NCI-H446 treated with DMSO at 0.1 percent for 48 hours (cell line): ENCODE measurements at places on chromosomes 3 and 15.

DNA sequence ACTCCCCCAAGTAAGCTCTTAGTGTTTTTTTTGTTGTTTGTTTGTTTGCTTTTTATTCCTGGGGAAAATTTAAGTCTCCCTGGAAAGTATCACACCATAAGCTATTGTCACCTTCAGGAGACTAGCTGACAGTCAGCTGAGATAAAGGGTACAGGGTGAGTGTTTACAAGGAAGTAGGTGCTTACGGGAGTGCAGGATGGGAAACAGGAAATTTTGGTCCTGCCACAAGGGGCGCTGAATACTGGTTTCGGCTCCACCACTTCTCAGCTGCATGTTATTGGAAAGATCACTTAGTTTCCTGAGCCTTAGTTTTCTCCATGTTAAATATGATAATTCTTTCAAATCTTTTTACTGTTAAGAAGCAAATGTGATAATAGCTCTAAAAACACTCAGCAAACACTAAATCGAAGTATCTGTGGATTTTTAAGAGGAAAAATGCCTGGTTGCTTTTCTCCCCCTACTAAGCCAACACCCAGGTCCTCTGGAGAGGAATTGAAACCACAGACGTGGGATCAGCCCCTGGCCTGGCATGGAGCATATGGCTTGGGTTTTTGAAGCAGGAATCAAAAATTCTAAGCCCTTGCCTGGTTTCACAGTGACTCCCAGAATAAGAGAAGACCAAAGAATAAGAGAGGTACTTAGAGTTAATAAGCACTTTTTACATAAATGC lies 90.7 kb downstream of the SCN11A start:
- DNase-seq: peak; percentile 2

GRCh38 chr3:4711680-4711992 lies 218.5 kb downstream of the ITPR1 start:
- DNase-seq: no peak

- DNase-seq: no peak
Observed at GRCh38 chr3:187518616-187519015, 150.4 kb downstream of the RTP4 start.

DNA sequence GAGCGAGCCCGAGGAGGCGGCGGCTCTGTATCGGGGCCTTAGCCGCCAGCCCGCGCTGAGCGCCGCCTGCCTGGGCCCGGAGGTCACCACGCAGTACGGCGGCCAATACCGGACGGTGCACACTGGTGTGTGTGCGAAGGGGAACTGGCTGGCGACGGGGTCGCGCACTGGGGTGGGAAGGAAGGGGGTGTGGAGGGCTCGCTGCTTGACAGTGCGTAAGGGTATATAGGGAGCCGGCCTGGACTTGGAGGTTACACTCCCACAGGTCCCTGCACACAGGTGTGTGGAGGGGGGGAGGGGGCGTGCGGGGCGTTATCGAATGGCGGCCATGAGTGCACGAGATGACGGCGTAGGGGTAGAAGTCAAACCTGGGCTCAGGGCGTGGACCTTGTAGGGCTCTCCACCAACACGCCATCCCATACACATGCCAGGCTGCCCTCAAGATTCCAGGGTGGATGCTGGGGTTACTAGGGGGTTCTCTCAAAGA lies 389 bp downstream of the APEH start:
- DNase-seq: no peak

DNA sequence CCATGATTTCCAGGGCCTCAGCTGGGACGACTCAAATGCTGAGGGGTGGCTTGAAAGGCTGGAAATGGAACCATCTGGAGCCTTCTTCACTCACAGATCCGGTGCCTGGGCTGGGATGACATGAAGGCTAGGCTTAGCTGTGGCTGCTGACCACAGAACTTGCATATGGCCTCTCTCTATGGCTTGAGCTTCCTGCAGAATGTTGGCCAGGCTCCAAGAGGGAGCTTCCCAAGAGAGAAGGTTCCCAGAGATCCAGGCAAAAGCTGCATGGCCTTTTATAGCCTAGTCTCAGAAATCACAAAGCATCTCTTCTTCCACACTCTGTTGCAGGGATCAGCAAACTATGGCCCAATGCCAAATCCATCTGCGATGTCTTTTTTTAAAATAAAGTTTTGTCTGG lies 44.8 kb downstream of the GATM start:
- no peak for DNase-seq

GRCh38 chr3:44104668-44105321 lies 136.9 kb upstream of the TOPAZ1 start:
- no peak for DNase-seq

- no peak for DNase-seq
Observed at GRCh38 chr15:64842096-64842939, 603 bp downstream of the PLEKHO2 start.

- no peak for DNase-seq
Observed at GRCh38 chr15:41969851-41970431, 2.4 kb downstream of the EHD4 start.

DNA sequence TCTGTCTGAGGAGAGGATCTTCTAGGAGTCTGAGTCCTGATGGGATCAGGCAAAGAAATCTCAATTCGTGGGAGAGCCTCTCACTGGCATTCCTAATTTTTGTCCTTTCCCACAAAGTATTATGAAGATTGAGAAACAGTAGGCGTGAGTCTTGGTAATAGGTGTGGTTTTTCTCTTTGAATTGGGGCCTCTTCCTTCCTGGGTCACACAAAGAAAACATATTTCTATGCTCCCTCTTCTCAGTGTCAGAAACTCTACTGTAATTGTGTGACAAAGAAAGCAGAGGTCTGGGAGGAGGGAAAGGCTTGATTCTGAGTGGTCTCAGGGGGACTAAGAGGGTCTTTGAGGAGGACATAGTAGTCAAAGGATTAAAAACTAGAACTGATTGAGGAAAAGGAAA lies 6.0 kb downstream of the GABRR3 start:
- DNase-seq: no peak

GRCh38 chr3:280681-281080 lies 84.1 kb downstream of the CHL1 start:
- DNase-seq: no peak

- DNase-seq: no peak
Observed at GRCh38 chr3:17518189-17519059, 224.0 kb downstream of the TBC1D5 start.

DNA sequence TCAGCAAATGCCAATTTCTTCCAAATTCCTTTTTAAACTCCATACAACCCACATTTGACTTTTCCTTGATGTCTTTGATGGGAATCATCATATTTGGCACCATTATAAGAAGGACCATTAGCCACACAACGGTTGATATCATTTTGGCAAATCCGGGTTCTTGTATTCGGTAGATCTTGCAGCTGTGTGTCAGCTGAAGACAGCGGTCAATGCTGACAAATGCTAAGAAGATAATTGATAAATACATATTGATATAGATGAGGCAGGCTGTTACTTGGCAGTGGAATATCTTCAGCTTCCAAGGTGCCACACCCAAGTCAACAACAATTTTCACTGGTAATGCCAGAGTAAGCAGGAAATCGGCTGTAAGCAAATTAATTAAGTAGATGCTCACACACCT lies 4.2 kb downstream of the GPR171 start:
- DNase-seq: no peak

DNA sequence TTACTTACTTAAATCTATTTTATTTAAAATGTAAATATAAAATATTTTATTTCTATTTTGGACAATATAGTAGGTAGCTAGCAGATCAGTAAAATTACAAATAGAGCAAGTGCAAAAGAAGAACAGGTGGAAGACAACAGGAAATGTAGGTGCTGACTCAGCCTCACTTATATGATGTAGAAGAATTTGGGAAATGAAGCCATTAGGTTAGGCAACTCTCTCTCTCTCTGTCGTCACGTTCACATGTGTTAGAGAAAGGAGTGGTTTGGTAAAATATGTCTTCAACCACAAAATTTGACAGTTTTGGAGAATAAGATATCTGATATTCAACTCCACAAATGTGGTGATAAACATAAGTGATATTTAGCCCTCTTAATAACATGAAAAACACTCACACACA lies 532.5 kb upstream of the KCNMB2 start:
- no peak for DNase-seq

DNA sequence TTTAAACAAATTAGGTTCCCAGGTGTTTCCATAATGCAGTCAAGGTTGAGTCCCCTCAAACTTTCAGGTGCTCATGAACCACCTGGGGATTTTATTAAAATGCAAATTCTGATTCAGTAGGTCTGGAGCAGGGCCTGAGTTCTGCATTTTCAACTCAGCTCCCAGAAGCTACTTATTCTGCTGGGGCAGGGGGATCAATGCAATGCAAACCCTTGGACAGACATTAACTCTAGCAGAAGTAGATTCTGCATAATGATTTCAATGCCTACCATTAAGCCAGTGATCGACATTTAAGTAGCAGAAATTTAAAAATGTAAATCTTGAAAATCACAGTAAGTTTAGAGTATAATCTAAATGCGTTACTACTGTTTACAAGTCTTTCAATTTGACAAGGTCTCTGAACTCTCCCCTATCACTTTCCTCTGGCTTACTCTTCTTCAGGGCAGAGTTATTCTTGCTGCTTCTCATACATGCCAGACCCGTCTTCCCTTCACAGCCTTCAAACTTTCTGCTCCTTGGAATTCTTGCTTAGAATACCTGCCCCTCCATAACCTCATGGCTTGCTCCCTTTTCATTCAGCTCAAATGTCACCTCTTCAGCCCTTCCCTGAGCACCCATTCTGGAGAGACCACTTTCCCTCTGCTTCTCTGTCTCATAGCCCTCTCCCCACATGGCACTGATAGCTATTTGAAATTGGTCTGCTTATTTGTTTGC lies 19.3 kb upstream of the DPPA4 start:
- no peak for DNase-seq

- DNase-seq: no peak
Observed at GRCh38 chr15:90711418-90711824, 5.7 kb upstream of the BLM start.
